Lung (tissue), 17 donors: ENCODE measurements at places on chromosomes 12 and 14.
A peak's percentile ranks its signal among the peaks of the same experiment; 100 is the strongest.

GRCh38 chr14:24147761-24148428 lies 597 bp downstream of the RNF31 start:
- no peak for DNase-seq
- peaks cover 8% of the 10 kb centered on the region for H3K4me1 ChIP-seq
- H3K27ac ChIP-seq: peak overlapping the region; percentile 90
- H3K4me3 ChIP-seq: peak overlapping the region; percentile 94
- peaks cover 11% of the 10 kb centered on the region for H3K36me3 ChIP-seq

DNA sequence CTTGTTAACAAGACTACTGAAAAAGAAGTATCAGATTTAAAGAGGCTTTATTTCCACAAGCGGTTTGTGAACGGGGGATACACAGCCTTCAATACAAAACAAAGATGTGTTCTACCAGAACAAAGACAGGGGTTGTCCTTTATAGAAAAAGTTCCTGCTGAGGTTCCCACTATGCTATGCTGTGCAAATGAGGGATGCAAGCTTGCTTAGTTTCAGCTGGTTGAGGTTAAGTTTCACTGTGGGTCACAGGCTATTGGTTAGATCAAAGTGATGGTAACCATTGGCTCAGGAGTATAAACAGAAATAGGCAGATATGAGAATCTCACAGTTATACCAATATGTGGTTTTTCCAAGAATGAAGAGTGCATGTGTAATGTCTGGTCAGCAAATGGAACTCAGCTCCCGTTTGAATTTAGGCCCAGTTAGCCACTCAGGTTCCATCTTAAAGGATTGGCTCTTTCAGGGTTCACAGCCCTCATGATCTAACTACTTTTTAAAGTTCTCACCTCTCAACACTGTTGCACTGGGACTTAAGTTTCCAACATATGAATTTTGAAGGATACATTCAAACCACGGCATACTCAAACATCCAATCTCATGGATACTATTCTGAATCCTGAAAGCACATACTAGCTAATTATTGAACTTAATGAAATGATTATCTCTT lies 215.4 kb upstream of the DCN start:
- no peaks in the 10 kb centered on the region for H3K4me1 ChIP-seq
- no peaks in the 10 kb centered on the region for H3K36me3 ChIP-seq
- no peaks in the 10 kb centered on the region for H3K27me3 ChIP-seq

GRCh38 chr12:254912-255311 lies 7.7 kb downstream of the SLC6A13 start:
- H3K4me3 ChIP-seq: no peak overlapping the region
- H3K36me3 ChIP-seq: no peaks in the 10 kb centered on the region
- H3K27ac ChIP-seq: no peak overlapping the region
- DNase-seq: no peak

GRCh38 chr12:111084605-111085004 lies 164.2 kb upstream of the MYL2 start:
- H3K4me1 ChIP-seq: no peaks in the 10 kb centered on the region
- H3K27me3 ChIP-seq: no peaks in the 10 kb centered on the region
- H3K36me3 ChIP-seq: no peaks in the 10 kb centered on the region
- DNase-seq: no peak

DNA sequence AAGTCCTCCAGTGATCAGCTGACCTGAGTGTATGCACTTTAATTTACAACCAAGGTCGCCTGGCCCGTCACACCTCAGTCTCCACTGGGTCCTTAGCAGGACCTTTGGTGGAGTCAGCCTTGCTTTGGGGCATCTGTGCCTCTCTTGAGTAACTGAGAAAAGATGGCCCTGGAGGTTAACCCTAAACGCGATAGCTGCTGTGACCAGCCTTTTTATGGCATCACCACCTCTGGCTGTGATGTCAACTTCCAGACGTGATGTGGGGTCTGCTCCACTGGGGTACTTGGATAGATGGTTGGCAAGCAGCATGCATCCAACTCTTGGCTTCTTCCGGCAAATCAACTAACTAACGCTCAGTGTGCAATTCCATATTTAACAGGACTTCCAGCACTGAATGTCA lies 122.8 kb upstream of the RTL1 start:
- no peak for DNase-seq
- no peaks in the 10 kb centered on the region for H3K27me3 ChIP-seq
- H3K27ac ChIP-seq: no peak overlapping the region

GRCh38 chr12:88227263-88227662 lies 85.2 kb downstream of the TMTC3 start:
- no peaks in the 10 kb centered on the region for H3K4me1 ChIP-seq
- no peaks in the 10 kb centered on the region for H3K36me3 ChIP-seq
- no peak for DNase-seq

DNA sequence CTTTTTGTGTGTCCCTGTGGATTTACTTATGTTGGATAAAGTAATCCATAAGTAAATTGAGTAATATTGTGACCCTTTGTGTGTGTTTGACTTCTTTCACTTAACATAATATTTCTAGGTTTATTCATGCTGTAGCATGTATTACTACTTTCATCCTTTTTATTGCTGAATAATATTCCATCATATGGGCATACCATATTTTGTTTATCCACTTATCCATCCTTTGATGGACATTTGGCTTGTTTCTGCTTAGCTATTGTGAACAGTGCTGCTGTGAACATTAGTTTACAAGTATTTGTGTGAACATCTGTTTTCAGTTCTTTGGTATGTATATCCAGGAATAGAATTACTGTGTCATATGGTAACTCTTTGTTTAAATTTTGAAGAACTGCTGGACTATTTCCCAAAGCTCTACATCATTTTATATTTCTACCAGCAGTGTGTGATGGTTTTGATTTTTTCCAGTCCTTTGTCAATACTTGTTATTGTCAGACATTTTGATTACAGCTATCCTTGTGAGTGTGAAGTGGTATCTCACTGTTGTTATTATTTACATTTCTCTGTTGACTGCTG lies 25.2 kb downstream of the G2E3 start:
- no peaks in the 10 kb centered on the region for H3K4me1 ChIP-seq
- no peaks in the 10 kb centered on the region for H3K36me3 ChIP-seq
- no peak overlapping the region for H3K4me3 ChIP-seq
- no peaks in the 10 kb centered on the region for H3K27me3 ChIP-seq
